ENCODE measurements at places on chromosomes 7 and 10.

GRCh38 chr10:86294346-86295265, 72.0 kb downstream of the GRID1 start:
- DNase-seq = no peak

GRCh38 chr10:36534471-36535002, 590.9 kb upstream of the ANKRD30A start:
- DNase-seq = no peak

- DNase-seq = no peak
Observed at GRCh38 chr7:45701701-45702510, 127.7 kb downstream of the ADCY1 start.

- DNase-seq = no peak
Observed at GRCh38 chr7:985915-986741, 3.1 kb downstream of the CYP2W1 start.

GRCh38 chr7:630539-630938, 96.0 kb upstream of the DNAAF5 start:
- DNase-seq = no peak

- DNase-seq = no peak
Observed at GRCh38 chr7:47444376-47445098, 137.4 kb downstream of the TNS3 start.

- DNase-seq = no peak
Observed at GRCh38 chr10:69883310-69884023, 81.8 kb downstream of the COL13A1 start.

- DNase-seq = no peak
Observed at GRCh38 chr10:31745612-31746376, 182.8 kb downstream of the ARHGAP12 start.

DNA sequence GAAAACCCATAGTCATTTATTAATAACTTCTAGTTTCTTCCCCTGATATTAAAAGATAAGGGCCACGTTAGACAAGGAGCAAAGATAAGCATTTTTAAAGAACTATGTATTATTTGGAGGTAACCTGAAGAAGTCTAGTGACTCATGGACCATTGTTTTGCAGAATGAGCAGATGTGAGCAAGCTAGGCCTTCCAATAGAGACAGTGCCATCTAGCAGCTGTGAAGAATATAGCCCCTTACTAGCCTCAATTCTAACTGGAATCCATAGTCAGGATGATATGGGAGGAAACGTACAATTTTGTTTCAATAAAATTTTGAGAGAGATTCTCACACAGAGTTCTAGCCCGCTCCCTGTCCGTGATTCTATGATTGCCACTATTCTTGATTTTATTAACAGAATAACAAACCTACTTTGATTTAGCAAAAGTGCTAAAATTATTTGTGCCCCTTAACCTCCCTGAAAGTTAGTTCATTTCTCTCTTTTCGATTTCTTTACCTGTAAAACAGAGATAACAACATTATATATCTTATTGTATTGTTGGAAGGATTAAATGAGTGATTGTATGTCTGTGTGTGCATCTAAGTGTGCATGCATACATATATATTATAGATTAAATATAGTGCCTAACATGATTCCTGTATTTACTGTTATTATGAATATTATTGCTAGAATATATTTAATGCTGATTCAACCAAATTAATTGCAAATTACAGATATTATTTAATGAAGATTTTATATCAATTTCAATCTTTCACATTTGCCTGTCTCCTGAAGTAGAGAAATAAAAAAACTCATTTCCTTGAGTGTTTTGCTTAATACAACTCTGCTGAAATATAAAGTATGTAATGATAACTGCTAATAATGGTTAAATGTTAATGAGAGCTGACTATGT, 22.7 kb downstream of the FAM237B start:
- no peak for DNase-seq

DNA sequence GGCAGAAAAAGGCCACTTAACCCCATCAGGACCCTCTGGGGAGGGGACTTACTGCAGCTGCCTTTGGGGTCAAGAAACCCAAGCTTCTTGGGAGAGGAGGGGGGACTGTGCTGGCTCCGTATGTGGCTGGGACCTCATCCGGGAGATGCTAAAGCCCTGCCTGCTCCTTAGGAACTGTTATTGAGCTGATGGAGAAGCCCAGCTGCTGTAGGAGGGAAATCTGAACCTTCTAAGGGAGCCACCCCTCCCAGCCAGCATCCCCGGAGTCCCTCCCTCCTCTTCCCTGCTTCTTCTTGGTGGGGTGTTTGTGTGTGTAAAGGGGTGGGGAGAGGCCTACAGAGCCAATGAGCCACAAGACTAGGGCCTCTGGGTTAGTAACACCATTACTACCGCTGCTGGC, 8.2 kb downstream of the KCNIP2 start:
- DNase-seq = no peak

GRCh38 chr7:128148676-128149075, 92.4 kb upstream of the LEP start:
- no peak for DNase-seq

GRCh38 chr7:106659166-106659962, 1.6 kb downstream of the CCDC71L start:
- DNase-seq = no peak

DNA sequence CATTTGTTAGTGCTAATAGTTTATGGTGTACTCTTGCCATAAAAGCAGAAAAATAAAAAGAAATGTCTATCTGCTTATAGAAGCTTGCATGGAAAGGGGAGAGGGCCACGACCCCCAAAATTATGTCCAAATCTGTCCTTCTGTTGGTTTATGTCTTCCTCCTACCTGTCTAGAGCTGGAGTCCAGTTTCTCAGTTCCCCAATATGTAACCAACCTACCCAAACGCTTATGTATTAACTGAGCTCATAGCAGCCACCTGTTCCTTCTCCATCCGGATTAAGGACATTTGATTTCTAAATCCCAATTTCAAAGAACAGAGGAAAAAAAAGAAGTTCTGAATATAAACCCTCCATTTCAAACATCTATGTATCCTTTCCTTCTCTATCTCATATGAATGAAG, 30.3 kb upstream of the TPK1 start:
- DNase-seq = no peak

- DNase-seq = no peak
Observed at GRCh38 chr7:139620676-139621344, 97.3 kb downstream of the CLEC2L start.

DNA sequence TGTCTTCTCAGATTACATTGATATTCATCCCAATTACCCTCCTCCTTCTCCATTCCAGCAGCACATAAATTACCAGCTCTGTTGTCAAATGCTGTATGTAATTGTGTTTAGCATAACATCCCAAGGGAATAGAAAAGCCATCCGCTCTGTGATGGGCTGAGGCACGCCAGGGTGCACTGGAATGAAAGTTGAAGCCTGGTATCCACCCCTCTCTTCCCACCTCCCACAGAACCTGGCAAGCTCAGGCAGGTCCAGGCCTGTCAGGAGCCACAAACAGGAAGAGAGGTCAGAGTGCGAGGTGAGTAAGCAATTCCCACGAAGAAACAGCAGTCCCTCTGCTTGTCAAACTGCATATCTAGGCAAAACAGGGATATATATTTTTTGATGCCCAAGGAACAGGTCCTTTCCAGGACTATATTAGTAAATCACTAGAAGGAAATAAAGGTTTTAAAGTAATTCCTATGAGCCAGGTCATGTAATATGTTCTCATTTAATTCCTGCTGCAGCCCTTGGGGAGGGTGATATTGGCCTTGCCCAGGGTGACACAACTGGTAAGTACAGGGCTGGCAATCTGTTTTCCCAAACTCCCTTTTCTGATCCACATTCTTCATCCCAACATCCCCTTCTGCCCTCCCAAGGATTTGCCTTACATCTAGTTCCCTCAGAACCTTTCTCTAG, 155.6 kb upstream of the GHITM start:
- no peak for DNase-seq

- no peak for DNase-seq
Observed at GRCh38 chr10:109956454-109957091, 33.3 kb upstream of the XPNPEP1 start.

GRCh38 chr10:100683004-100683403, 62.4 kb upstream of the PAX2 start:
- DNase-seq = no peak

DNA sequence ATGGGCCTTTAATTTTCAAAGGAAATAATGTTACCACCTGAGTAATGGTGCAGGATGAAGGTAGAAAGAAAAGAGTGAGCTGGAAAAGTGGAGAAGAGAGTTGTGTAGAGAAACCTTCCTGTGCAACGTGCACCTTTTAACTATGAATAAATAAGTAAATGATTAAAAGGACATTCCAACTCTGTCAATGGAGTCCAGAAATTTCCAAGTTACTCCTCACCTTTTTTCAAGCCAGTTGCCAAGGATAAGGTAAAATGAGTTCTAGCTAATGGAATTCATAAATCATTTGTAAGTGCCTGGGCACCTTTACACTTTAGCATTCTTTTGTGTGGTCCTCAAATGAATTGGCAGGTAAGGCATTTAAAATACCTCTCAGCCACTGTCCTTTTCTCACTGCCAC, 549.4 kb upstream of the NRP1 start:
- DNase-seq = no peak

GRCh38 chr7:34128762-34129161, 223.4 kb downstream of the BMPER start:
- DNase-seq = no peak

DNA sequence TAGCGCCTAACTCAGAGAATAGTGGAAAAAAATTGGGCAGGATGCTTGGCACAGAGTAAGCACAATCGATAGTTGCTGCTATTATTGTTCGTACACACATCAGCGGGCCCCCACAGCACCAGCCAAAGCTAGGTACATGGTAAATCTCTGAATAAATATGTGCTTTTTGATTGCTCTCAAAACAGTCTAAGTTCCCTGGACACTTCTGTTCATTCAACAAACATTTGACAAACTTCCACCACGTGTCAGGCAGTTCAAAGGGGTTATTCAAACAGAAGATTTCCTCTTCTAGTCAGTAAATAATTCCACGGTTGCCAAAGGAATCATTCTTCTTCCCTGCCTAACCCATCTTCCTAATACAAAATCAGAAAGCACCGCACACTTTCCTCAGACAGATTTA, 150.8 kb downstream of the DGKI start:
- no peak for DNase-seq

DNA sequence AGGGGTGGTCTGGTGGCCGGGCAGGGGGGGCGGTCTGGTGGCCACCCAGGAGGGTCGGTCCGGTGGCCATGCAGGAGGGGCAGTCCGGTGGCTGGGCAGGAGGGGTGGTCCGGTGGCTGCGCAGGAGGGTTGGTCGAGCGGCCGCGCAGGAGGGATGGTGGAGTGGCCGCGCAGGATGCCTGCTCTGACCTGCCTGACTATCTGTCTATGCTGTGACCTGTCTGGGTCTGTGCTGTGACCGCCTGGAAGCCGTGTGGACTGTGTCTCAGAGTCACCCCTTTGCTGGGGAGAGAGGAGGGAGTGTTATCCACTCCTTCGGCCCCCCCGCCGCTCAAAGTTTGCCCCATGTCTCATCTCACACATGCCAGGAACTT, 113.2 kb downstream of the ACTR3B start:
- DNase-seq = no peak

GRCh38 chr10:11679946-11680345, 62.2 kb upstream of the ECHDC3 start:
- no peak for DNase-seq

DNA sequence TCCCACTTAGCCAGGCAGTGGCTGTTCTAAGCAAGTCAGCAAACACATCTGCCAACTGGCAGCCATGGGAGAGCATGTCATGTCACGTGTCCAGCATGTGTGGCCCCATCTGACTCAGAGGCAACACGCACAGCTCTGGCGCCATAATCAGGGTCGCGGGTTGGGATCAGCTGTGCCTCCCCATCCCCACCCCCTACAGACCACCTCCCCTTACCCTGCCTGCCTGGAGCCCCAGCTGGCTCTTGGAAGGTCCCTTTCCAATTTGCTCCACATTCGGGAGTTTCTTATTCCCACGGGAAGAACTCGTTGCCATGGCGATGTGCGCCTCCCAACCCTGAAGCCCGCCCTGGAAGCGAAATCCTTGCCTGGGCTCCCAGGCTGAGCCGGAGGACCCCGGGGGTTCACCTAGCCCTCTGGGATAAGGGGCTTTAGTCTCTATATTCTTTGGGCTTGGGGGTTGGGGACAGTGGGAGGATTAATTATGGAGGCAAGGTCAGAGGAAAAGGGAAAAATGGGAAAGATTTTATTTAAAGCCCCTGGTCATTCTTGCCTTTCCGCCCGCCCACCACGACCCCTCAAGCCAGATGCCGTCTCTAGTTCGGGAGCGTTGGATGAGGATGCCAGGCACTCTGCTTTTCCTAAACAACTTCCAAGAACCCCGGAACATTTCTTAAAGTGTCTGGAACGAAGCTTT, 283.7 kb downstream of the ZEB1 start:
- no peak for DNase-seq

DNA sequence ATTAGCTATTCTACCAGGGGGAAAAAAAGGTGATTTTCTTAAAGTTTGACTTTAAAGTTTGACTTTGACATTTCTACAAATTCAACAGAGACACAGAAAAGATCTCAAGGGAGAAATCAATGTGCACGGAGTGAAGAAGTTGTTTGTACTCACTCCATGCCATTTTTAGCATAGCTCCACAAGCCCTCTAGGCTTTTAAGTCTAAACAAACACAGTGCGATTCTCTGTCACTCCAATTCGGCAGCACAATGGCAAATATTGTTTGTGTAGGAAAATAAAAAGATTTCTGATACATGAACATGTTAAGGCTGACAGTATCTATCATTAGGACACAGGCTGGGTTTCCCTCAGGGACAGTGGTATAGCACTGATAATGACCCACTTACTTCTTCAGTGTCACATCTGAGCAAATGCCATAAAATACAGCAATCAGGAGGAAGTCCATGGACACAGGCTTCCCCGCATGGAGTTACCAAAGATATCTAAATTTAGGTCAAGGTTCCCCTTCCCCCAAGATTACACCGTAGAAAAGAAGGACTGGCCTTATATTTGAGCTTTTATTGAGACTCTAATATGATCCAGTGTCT, 28.0 kb downstream of the GSAP start:
- DNase-seq = no peak

GRCh38 chr10:84890706-84891105, 562.3 kb downstream of the CCSER2 start:
- DNase-seq = no peak

DNA sequence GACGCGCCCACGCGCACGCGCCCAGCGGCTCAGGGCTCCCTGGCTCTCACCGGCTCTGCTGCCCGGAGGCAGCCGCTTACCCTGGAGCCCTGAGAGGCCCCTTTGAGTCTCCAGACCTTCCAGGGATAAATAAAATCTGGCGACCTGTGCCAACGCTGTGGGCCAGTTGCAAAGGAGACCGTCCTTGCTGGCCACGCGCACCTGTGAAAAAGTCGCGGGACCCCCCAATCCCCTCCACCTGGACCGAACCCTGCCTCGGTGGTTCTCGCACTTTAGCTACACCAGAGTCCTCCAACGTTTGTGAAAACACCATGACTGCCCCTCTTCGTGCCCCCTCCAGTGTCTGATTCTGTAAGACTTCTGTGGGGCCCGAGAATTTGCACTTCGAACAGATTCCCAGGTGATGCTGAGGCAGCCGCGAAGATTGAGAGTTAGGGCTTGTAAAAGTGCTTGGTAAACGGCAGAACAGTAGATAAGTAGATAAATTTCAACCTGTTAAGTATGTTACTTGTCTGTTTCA, 102.4 kb upstream of the SVIL start:
- no peak for DNase-seq

GRCh38 chr7:3188946-3189345, 112.1 kb upstream of the SDK1 start:
- no peak for DNase-seq

Measured in stimulated activated CD8-positive, alpha-beta memory T cell treated with anti-CD3 and anti-CD28 coated beads, Interleukin-4, amount 100 ng/mL, for 1 hour (primary cell).